ENCODE measurements at places on chromosomes 11 and 22.
A peak's percentile ranks its signal among the peaks of the same experiment; 100 is the strongest.

DNA sequence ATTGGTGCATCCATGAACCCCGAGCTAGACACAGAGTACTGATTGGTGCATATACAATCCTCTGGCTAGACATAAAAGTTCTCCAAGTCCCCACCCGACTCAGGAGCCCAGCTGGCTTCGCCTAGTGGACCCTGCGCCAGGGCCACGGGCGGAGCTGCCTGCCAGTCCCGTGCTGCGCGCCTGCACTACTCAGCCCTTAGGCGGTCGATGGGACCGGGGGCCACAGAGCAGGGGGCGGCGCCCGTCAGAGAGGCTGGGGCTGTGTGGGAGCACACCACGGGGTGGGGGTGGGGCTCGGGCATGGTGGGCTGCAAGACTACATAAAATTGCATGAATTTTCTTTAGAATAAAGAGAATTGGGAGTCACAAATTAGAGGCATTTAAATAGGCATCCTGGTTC lies 248.6 kb downstream of the TMEM135 start:
- DNase-seq: no peak

DNA sequence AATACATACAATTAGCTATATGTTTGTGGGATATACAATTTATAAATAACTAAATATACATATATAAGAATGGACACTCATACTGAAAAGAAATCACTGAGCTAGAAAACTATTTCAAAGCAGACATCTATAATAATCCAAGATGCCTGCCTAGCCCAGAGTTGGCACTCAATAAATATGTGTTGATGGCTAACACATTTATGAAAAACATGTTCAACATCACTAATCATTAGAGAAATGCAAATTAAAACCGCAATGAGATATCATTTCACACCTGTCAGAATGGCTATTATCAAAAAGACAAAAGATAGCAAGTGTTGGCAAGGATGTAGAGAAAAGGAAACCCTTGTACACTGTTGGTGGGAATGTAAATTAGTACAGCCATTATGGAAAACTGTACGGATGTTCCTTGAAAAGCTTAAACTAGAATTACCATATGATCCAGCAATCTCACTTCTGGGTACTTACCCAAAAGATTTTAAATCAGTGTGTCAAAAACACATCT lies 29.8 kb downstream of the POU2AF1 start:
- DNase-seq: no peak

- DNase-seq: peak; percentile 27
These were observed 57.2 kb upstream of the SHANK2 start for GRCh38 chr11:71309611-71310010.

GRCh38 chr11:69101115-69101791 lies 52.5 kb downstream of the TPCN2 start:
- peak; percentile 87 for DNase-seq

DNA sequence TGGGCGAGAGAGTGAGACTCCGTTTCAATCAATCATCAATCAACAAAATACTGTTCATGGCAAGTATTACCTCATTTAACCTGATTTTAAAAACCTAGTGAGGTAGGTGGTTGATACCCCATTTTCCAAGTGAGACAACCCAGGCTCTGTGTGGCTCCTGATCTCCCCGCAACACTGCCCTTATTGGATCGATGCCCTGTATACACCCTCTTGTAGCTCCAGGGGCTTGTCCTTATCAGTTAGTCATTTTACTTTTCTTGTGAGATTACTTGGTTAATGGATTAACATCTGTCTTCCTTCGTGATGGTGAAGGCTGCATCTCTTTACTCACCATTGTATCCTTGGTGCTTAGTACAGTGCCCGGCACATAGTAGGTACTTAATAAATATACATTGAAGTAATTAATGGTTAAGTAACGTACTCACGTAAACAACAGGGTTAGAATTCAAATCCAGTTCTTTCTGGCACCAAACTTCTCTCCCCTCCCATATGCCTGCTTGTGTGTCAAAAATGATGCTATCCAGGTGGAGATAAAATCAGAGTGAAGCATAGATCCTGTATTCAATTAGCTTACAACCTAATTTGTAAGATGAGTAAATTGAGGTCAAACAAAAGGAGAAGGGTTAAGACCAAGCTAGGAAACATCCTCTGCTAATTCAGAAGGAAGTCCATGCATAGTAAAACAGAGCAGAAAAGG lies 1.8 kb upstream of the PRG2 start:
- DNase-seq: no peak

DNA sequence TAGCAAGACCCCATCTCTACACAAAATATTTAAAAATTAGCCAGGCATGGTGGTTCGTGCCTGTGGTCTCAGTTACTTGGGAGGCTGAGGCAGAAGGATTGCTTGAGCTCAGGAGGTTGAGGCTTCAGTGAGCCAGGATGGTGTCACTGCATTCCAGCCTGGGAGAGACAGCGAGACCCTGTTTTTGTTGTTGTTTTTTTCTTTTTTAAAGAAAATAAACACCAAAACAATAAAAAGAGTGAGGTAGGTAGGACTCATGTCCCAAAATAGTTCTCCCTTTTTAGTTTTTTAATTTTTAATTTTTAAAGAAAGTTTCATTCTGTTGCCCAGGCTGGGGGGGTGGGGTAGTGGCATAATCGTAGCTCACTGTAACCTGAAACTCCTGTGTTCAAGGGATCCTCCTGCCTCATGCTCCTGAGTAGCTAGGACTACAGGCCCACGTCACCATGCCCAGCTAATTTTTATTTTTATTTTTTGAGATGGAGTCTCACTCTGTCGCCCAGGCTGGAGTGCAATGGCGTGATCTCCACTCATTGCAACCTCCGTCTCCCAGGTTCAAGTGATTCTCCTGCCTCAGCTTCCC lies 25.5 kb upstream of the MALAT1 start:
- no peak for DNase-seq

DNA sequence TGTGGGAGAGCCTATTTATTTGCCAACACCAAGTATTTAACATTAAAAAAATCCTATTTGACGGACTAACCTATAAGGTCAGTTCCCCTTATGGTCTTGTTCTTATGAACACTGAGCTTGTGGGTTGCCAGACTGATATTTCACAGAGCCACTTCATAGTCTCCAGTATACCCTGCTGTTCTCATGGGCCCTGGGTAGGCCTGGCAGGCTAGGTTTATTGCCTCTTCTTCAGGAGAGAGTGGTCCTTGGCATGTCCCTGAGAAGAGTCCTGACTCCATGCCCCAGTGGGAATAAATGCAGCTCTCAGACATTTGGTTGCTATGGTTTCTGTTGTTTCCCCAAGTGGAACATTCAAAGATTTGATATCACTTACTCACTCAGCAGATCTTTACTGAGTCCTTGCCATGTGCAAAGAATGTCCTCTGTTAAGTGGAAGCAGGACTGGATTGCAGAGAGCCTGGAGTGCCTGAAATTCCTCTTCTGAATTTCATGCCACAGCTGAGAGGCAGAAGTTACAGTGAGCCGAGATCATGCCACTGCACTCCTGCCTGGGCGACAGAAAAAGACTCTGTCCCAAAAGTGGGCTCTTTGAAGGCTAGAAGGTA lies 15.7 kb downstream of the SLC5A1 start:
- no peak for DNase-seq

- no peak for DNase-seq
These were observed 30.5 kb downstream of the CDPF1 start for GRCh38 chr22:46219636-46220035.

DNA sequence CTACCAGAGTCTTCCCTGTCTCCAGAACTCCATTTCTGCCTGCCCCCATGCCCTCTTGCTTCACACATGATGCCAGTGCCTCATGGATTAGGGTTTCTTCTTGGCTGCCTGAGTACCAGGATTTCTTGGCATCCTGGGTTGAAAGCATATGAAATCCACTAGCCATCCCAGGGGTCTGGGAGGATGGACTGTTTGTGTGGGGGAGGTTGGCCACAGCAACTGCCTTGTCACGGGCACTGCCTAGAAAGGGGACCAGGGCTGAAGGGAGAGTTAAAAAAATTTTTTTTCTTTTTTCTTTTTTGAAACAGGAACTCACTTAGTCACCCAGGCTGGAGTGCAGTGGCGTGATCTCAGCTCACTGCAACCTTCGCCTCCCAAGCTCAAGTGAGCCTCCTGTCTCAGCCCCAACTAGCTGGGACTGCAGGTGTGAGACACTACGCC lies 4.2 kb downstream of the USP35 start:
- DNase-seq: no peak

DNA sequence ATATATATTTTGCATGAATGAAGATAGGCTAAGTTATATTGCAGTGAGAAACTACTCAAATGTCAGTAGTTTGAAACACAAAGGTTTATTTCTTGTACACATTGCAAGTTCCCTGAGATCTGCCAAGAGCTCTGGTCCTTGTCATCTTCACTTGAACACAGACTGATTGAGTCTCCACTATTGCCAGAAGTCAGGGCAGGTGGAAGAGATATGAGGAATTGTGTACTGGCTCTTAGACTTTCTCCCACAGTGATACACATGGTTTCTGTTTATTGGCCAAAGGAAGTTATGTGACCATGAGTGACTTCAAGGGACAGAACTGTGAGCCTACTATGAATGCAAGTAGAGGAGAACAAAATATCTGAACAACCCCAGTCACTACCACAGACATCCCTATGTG lies 44.2 kb downstream of the PPFIBP2 start:
- DNase-seq: no peak

DNA sequence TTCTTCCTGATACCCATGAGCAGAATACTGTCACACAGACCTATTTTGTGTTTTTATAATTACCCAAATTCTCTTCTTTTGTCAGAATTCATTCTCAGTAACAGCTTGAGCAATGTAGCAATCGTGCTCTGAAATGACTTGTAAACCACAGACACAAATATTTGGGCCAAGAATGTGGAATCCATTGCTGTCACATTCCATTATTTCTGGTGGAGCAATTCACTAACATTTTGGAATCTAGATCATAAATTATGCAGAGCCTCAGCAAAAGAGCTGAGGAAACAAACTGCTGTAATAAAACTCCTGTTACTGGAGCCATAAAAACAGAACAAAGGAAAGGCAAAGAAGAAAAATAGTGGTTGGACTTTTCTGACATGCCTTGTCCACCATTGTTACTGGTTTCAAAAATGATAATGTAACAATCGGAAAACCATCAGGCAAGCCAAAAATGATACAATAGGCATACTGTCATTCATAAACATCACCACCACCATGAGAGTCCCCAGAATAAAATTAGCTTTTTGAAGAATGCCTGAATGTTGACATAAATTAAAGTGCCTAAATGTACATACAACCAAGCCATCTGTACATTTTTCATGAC lies 223.4 kb upstream of the PITPNB start:
- no peak for DNase-seq

DNA sequence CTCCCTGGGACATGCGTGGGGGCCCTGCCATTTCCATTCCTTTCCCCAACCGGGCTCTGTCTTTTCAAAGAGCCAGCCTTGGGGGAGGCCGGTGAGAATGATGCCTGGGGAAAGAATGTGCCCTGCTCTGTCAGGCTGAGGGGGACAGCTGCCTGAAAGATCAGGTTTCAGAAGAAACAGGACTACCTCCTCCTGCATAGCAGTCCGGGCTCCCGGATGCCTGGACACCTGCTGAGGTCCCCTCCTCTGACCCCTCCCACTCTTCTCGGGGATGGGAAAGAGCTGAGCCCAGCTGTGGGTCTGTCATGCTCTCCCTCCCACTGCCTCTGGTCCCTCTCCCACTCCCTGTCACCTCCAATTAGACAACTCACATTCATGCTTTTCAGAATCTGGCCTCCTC lies 41.8 kb upstream of the CDON start:
- peak; percentile 87 for DNase-seq

DNA sequence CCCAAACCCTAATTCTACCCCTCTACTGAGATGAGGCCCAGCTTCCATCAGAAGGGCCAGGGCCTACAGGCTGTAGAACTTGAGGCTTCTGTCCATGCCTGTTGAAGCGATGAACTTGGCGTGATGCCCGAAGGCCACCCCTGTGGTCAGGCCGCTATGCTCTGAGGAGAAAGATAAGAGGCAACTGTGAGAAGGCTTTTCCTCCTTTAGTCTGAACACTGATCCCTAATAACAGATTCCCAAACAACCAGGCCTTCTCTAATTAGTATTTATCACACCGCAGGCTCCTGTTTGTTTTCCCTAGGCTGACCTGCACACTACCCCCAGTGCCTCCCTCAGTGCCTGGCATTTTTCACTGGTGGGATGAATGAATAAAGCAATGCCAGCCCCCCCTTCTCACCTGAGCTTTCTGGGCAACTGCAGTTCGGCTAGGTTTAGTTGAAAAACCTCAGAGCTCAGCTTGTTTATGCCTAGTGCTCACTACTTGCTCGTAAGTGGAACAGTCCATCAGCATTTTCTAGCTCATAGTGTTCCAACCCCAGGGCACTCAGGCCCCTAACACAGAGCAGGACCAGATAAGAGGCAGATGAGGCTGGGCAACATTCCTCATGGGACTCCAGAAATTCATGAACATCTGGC lies 15.2 kb downstream of the PRPF19 start:
- no peak for DNase-seq

GRCh38 chr11:130192845-130193267 lies 33.3 kb downstream of the ST14 start:
- DNase-seq: no peak

DNA sequence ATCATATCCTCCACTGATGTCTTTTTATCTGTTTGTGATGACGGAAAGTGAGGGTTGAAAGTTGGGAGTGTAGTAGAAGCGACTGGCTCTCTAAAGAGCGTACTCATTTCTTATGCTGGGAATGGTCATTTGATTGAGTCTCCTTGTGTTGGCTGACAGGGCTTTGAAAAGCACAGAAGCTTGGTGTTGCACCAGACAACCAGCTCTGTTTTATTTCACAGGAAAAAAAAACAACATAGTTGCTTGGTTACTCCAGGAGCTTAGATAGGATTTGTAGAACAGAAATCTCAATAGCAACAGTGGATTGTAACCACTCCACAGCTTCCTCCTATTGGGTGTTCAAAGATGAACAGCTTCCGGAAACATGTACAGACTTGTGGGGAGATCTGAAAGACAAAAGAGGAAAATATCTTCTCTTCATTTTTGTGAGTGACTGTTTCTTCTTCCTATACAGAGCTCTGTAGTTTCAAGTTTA lies 2.7 kb downstream of the RBM14 start:
- no peak for DNase-seq

DNA sequence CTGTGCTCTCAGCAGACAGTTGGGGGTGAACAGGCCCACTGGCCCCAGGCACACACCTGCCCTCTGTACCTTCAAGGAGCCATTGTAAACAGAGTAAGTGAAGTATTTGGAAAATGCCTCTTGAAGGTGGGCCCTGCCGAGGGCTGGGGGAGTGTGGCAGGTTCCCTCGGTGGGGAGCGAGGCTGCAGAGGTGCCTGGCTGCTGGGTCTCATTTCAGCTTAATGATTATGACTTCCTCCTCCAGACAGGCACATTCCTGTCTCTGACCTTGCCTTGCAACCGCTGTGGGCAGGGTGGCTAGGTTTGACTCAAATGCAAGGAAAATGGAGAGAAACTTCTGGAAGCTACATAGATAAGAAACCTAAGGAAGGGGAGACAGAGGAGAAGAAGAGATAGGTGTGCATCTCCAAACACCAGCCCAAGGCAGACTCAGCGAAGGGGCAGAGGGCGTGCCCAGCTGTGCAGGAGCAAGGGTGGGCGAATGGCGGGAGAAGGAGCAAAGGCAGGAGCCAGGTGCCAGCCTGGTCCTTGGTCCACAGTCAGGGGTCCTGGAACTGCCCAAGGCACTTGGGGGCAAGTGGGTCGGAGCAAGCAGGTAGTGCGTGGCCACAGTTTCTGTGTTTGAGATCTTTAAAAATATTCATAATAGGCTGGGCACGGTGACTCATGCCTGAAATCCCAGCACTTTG lies 14.0 kb downstream of the GRAMD4 start:
- no peak for DNase-seq

- DNase-seq: no peak
These were observed 3.9 kb upstream of the NAP1L4 start for GRCh38 chr11:2995893-2996554.

Data from ecto neural progenitor cell (in vitro differentiated cells).